Cardiac atrium fibroblast (primary cell): ENCODE measurements at places on chromosomes 7 and 10. TPM values are rescaled to one million over a fixed set of nuclear protein-coding genes. Genes with fewer than 3 reads are reported as not detected.

The CLRN3 gene
- not detected in 2 replicates for total RNA-seq

The TMEM130 gene
- 0.97 and 1.1 TPM in 2 replicates for total RNA-seq

The CFAP58 gene
- under 0.01 TPM in 1 of 2 replicates, not detected in the other for total RNA-seq

The ITGA8 gene
- total RNA-seq, result 10.1 and 16.0 TPM in 2 replicates

The TLX1 gene
- total RNA-seq, result not detected in 2 replicates

The RARRES2 gene
- 7.8 TPM in 1 of 2 replicates, not detected in the other for total RNA-seq

The NUTM2E gene
- not detected in 2 replicates for total RNA-seq
